ENCODE measurements at places on chromosomes 2 and 18. TPM values are rescaled to one million over a fixed set of nuclear protein-coding genes. Genes with fewer than 3 reads are reported as not detected.

The SERPINB12 gene
- total RNA-seq: not detected

The LBX2 gene
- total RNA-seq: 0.50 TPM

The ITPRIPL1 gene
- 34.2 TPM for total RNA-seq

The GDF7 gene
- total RNA-seq: not detected

The CD8B gene
- 0.80 TPM for total RNA-seq

The FSHR gene
- total RNA-seq: not detected

The LYPD1 gene
- not detected for total RNA-seq

The STEAP3 gene
- 0.09 TPM for total RNA-seq

The LCT gene
- 0.64 TPM for total RNA-seq

The CCDC74A gene
- 1.9 TPM for total RNA-seq

The SCN3A gene
- total RNA-seq: not detected

The FLACC1 gene
- 1.3 TPM for total RNA-seq

The TUBA4B gene
- total RNA-seq: not detected

The NDC80 gene
- total RNA-seq: 72.8 TPM

The DQX1 gene
- 1.1 TPM for total RNA-seq

The DCDC2C gene
- not detected for total RNA-seq

The CHRNG gene
- not detected for total RNA-seq

The GEN1 gene
- 45.4 TPM for total RNA-seq

The MC5R gene
- total RNA-seq: 0.09 TPM

The IKZF2 gene
- total RNA-seq: 8.3 TPM

The ACYP2 gene
- total RNA-seq: 12.1 TPM

The DOK1 gene
- total RNA-seq: 52.5 TPM

The SGPP2 gene
- 0.70 TPM for total RNA-seq

The SNORC gene
- 1.6 TPM for total RNA-seq

The FIGLA gene
- not detected for total RNA-seq

The ITGB1BP1 gene
- total RNA-seq: 129 TPM

The CDH2 gene
- 0.05 TPM for total RNA-seq

The LIMS3 gene
- total RNA-seq: 0.66 TPM

The NLRC4 gene
- total RNA-seq: not detected

The AAMP gene
- total RNA-seq: 59.4 TPM

The PLCL1 gene
- total RNA-seq: 2.2 TPM

The SCYGR4 gene
- not detected for total RNA-seq

The IL18R1 gene
- total RNA-seq: 21.3 TPM

The UNC80 gene
- total RNA-seq: not detected

The FOXD4L1 gene
- total RNA-seq: 0.50 TPM

The KCNE4 gene
- total RNA-seq: not detected

The IL1F10 gene
- not detected for total RNA-seq

The SIX2 gene
- total RNA-seq: not detected

The NYAP2 gene
- not detected for total RNA-seq

The TSPYL6 gene
- not detected for total RNA-seq

The SRD5A2 gene
- total RNA-seq: 0.05 TPM

The DYTN gene
- not detected for total RNA-seq

The ASB3 gene
- 24.0 TPM for total RNA-seq

The CRACDL gene
- 0.41 TPM for total RNA-seq

The DPYSL5 gene
- not detected for total RNA-seq

The CD8B2 gene
- total RNA-seq: not detected

The DNAJB2 gene
- total RNA-seq: 32.1 TPM
